Myocyte (in vitro differentiated cells): ENCODE measurements at places on chromosomes 7 and 10. TPM values are rescaled to one million over a fixed set of nuclear protein-coding genes. Genes with fewer than 3 reads are reported as not detected.

PTPRZ1 gene
- not detected in 2 replicates for total RNA-seq

DYNC1I1 gene
- 1.1 and 1.6 TPM in 2 replicates for total RNA-seq

MICU1 gene
- total RNA-seq: 129 and 192 TPM in 2 replicates

STRIP2 gene
- 55.9 and 58.3 TPM in 2 replicates for total RNA-seq

- DNase-seq: peak; percentile 47
Measured at GRCh38 chr10:92822060-92822634, 26.2 kb upstream of the EXOC6 start.

- DNase-seq: no peak
Measured at GRCh38 chr7:21426286-21427181, 1.3 kb upstream of the SP4 start.

DNA sequence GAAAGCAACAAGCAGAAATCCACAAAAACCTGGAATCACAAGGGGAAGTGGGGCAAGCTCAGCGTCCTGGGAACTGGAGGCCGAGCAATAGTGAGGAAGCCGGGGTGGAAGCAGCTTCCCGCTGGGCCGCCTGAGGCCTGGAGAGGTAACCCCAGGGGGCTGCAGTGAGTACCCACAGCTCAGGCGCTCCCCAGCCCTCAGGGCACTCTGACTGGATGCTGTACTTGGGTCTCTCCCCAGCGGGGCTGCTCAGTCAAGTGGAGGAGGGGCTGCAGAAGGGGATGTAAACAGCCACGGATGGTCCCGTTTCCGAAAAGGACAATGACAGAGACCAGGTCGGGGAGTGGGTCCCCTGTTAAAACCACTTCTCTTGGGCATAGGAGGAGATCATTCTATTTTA is 50.3 kb downstream of the SLIT1 start:
- no peak for DNase-seq

GRCh38 chr10:70759781-70760180 is 25.4 kb downstream of the TBATA start:
- no peak for DNase-seq

- DNase-seq: peak; percentile 72
Measured at GRCh38 chr10:13993169-13993568, 337.6 kb downstream of the FRMD4A start.

DNA sequence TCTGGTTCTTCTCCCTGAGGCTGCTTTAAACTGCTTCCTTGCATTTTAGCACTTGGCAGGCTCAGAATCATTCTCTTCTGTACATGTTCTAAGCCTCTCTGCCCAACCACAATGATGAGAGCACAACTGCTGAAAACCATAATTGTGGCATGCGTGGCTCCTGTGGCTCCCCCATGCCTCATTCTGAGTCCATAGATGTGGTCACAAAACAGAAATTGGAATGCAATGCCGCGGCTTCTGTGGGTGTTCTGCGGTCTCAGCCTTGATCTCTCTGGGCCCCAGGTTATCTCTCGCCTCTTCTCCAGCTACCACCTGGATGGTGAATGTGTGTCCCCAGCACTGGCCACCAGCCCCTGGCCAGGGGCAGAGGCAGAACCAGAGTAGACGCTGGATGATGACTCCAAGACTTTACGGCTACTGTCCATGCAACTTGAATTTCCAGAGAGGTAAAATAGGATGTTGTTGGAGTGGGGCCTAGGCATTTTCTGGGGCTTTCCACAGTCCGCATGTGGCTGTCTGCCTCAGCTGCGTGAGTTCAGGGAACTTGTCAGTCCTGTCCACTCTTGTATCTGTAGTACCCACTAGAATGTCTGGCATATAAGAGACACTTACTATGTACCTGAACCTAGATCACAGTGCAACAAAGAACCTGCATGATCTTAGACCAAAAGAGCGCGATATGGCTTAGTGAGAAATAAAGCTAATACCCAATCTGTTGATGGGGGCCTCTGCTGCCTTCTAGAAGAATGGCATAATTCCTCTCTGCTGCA is 52.4 kb upstream of the ADRB1 start:
- DNase-seq: peak; percentile 62

- DNase-seq: peak; percentile 75
Measured at GRCh38 chr7:148723166-148723559, 24.5 kb downstream of the CUL1 start.
